T-helper 17 cell (primary cell): ENCODE measurements at places on chromosomes 1 and 21. TPM values are rescaled to one million over a fixed set of nuclear protein-coding genes. Genes with fewer than 3 reads are reported as not detected.

DNA sequence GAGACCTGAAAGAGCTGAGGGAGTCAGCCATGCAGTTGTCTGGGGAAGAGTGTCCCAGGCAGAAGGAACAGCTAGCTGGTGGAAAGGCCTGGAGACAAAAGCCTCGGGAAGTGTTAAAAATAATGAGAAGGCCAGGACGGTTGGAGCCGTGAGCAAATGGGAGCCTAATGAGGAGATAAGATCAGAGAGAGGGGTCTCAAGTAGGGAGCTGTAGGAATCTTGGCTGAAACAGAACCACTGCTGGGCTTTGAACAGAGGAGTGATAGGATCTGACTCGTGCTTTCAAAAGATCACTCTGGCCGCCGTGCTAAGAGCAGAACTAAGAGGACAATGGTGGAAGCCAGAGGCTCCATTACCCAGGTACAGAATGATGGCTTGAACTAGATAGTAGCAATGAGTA lies 1.9 kb upstream of the FOXJ3 start:
- peaks cover 33% of the 10 kb centered on the region for H3K4me1 ChIP-seq
- DNase-seq: no peak
- peaks cover 3% of the 10 kb centered on the region for H3K36me3 ChIP-seq
- H3K27ac ChIP-seq: no peak overlapping the region
- no peak overlapping the region for H3K4me3 ChIP-seq
- H3K27me3 ChIP-seq: no peaks in the 10 kb centered on the region

DNA sequence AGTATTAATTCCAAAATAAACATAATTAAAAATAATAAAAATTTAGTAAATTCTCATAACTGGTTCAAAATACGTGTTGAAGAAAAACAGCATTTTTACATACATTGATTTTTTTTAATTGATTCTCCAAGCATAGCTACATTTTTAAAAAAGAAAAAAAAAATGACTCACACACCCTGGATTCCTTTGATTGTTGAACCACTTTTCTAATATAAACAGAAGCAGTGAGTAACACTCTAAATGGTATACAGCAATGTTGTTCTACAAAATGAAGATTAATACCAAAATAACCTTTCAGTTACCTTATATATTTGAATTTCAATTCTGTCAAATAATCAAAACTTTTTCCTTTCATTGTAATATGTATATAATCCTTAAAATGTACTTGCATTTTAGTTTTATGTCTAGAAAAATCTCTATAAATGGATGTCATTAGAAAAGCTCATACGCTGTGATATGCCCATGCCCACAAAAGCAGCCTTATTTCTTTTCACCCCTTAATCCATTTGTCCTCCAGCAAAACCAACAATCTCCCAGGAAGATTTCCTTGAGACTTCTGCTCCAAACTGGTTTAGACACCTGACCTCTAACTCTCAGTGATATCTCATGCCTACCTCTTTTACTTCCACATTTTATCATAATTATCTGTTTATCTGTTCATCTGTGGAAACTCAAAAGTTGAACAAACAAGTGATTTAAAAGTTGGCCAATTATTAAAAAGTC lies 246.4 kb upstream of the NR5A2 start:
- no peaks in the 10 kb centered on the region for H3K36me3 ChIP-seq
- H3K4me1 ChIP-seq: peaks cover 2% of the 10 kb centered on the region
- DNase-seq: no peak
- peaks cover 9% of the 10 kb centered on the region for H3K27me3 ChIP-seq
- no peak overlapping the region for H3K27ac ChIP-seq

DNA sequence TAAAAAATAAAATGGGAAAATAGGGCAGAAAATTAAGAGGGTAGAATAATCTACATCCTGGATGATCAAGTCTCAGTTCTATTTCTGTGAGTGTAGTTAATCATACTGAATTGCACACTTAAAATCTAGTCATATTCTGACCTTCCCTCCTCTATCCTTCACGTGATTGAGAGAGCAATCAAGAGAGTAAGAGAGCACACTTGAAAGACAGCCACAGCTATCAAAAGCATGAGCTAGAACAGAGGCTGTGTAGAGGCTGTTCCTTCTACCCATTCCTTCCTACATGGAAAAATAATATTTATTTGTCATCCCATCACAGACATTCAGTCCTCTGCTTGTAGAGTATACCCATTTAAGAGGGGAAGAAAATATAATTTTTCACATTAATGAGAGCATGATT lies 52.4 kb downstream of the PHC2 start:
- no peak overlapping the region for H3K4me3 ChIP-seq
- peak overlapping the region; percentile 3 for H3K27ac ChIP-seq
- peaks cover 31% of the 10 kb centered on the region for H3K4me1 ChIP-seq
- DNase-seq: no peak
- H3K36me3 ChIP-seq: peaks cover 7% of the 10 kb centered on the region
- peaks cover 32% of the 10 kb centered on the region for H3K27me3 ChIP-seq

DNA sequence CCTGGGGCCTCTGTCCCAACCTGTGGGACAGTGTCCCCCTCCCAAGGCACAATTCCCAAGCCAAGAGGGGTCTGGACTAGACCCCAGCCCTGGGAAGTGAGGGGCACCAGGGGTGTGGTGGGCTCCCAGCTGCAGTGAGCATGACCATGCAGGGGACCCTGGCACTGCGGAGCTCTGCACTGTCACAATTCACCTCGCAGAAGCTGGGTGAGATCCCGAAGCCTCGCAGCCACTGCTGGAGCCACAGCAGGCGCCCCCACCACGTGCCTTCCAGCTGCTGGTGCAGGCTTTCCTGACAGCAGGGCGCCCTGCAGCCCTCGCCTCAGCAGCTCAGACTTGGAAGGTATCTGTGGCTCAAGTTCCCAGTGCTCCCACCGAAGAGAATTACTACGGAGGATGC lies 10.0 kb upstream of the SRARP start:
- H3K27ac ChIP-seq: no peak overlapping the region
- peaks cover 3% of the 10 kb centered on the region for H3K36me3 ChIP-seq

GRCh38 chr1:113930499-113931161 lies 1.5 kb downstream of the HIPK1 start:
- no peaks in the 10 kb centered on the region for H3K27me3 ChIP-seq
- peaks cover 15% of the 10 kb centered on the region for H3K36me3 ChIP-seq
- DNase-seq: peak; percentile 44

DNA sequence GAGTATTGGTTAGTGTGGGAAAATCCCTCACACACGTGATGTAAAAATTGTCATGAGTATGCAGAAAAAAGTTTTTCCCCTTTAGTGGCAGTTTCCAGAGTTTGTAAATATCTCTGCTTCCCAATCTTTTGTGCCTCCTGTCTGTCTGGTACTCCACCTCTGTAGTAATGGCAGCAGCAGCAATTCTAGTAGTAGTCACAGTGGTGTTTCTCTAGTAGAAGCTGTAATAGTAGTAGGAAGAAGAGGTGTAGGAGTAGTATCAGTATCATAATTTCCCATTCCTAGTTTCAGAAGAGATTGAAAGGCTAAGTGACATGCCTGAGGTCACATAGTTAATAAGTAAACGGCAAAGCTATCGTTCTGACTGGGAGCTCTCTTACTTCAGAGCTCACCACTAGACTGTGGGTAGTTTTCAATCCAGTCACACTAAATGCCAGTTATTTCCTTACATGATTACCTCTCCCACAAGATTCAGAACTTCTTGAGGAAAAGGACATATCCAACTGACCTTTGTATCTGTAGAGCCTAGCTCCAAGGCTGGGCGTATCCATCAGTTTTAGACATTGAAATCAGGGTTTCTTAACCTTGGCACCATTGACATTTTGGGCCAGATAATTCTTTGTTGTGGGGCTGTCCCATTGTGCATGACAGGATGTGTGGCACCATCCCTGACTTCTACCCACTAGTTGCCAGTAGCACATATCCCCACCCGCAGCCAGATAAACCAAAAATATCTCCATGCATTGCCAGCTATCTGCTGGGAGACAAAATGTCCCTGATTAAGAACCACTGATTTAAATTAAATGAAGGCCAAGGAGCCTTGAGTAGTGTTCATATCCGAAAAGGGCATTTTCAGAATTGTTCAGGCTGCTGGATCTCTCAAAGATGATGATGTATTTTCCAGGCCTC lies 135.9 kb downstream of the FGGY start:
- no peaks in the 10 kb centered on the region for H3K4me1 ChIP-seq
- no peak overlapping the region for H3K4me3 ChIP-seq
- H3K27me3 ChIP-seq: no peaks in the 10 kb centered on the region
- H3K36me3 ChIP-seq: no peaks in the 10 kb centered on the region

- H3K4me3 ChIP-seq: peak overlapping the region; percentile 3
- H3K27me3 ChIP-seq: no peaks in the 10 kb centered on the region
- peak overlapping the region; percentile 97 for H3K27ac ChIP-seq
- H3K4me1 ChIP-seq: peaks cover 50% of the 10 kb centered on the region
Observed at GRCh38 chr1:206800411-206800810, 28.1 kb upstream of the IL10 start.

DNA sequence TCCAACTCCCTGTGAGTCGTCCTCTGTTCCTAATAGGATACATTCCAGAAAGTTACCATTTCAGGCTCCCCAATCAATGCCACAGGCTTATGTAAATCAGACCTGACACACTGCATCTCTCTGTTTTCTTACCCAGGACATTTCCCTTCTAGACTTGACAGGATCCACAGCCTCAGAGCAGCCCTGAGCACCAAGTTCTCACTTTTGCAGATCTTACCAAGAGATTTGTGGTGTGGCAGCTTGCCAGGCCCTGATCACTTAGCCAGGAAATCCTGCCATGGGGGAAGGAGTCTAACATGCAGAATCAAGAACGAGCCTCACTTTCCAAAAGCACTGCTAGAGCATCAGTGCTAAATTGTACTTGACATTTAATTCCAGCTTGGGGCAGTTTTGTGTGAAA lies 202.9 kb downstream of the TBX15 start:
- DNase-seq: no peak
- no peaks in the 10 kb centered on the region for H3K4me1 ChIP-seq
- H3K4me3 ChIP-seq: no peak overlapping the region
- no peaks in the 10 kb centered on the region for H3K27me3 ChIP-seq
- H3K36me3 ChIP-seq: no peaks in the 10 kb centered on the region

GRCh38 chr1:26848941-26849774 lies 13.8 kb upstream of the SFN start:
- DNase-seq: no peak
- peaks cover 11% of the 10 kb centered on the region for H3K36me3 ChIP-seq
- no peaks in the 10 kb centered on the region for H3K27me3 ChIP-seq
- peaks cover 8% of the 10 kb centered on the region for H3K4me1 ChIP-seq

GRCh38 chr1:42173155-42173933 lies 8.8 kb upstream of the GUCA2A start:
- no peak overlapping the region for H3K4me3 ChIP-seq
- H3K4me1 ChIP-seq: peaks cover 5% of the 10 kb centered on the region
- no peak overlapping the region for H3K27ac ChIP-seq
- DNase-seq: peak; percentile 47
- H3K36me3 ChIP-seq: no peaks in the 10 kb centered on the region

- H3K27ac ChIP-seq: no peak overlapping the region
- peaks cover 3% of the 10 kb centered on the region for H3K36me3 ChIP-seq
- no peaks in the 10 kb centered on the region for H3K27me3 ChIP-seq
- no peak for DNase-seq
Observed at GRCh38 chr1:156781585-156782186, 14.4 kb downstream of the PRCC start.

DNA sequence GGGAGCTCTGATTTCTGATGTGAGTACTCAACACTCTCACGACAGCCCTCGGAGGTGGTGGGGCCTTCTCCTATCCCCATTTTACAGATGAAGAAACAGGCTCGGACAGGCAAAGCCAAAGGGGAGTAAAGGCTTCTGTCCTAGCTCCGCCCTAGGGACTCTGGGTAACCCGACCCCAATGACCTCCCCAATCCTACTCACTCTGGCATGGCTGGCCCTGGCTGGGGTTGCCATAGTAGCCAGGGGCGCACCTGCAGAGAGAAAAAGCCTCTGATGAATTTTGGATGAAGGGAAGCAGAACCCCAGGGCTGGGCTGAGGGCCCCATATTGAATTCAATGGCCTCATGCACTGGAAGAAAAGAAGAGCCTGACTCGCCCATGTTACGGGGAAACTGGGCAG lies 61.1 kb downstream of the LDLRAD2 start:
- H3K27ac ChIP-seq: no peak overlapping the region
- no peaks in the 10 kb centered on the region for H3K36me3 ChIP-seq
- no peak for DNase-seq
- H3K4me1 ChIP-seq: peaks cover 2% of the 10 kb centered on the region

DNA sequence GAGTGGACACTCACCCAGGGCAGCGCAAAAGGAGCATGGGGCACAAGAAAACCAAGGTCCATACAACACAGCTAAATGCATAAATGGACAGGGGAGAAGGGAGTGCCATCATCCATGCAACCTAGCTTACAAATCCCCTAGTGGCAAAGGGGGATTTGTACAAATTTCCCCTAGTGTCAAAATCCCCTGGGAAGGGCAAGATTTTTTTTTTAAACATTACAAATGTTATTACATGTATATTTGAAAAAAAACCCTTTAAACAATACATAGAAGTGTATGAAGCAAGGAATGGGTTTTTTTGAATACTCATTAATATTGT lies 89.6 kb upstream of the IVNS1ABP start:
- no peak overlapping the region for H3K27ac ChIP-seq
- no peak overlapping the region for H3K4me3 ChIP-seq
- peaks cover 9% of the 10 kb centered on the region for H3K27me3 ChIP-seq
- no peak for DNase-seq
- peaks cover 4% of the 10 kb centered on the region for H3K36me3 ChIP-seq

DNA sequence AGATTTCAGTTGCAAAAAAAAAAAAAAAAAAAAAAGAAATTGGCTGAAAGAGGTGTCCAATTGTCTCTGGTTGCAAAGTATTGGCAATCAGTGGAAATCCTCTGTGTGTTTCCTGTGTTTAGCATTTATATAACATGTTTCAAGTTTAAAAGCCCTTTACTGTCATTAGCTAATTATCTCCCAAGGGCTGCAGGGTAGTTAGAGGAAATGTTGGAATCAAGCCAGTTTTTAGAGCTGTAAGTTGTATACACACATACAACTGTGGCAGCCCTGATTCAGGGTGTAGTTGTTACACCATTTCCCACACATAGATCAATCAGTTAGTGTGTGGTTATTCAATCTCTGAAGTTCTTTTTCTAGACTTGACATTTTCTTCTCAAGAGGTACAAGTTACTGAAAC lies 8.9 kb upstream of the ZNF326 start:
- no peak for DNase-seq
- peaks cover 2% of the 10 kb centered on the region for H3K4me1 ChIP-seq
- peaks cover 22% of the 10 kb centered on the region for H3K27me3 ChIP-seq
- no peak overlapping the region for H3K4me3 ChIP-seq
- no peak overlapping the region for H3K27ac ChIP-seq

GRCh38 chr1:89866568-89866967 lies 45.7 kb downstream of the LRRC8D start:
- H3K4me3 ChIP-seq: no peak overlapping the region
- peaks cover 65% of the 10 kb centered on the region for H3K4me1 ChIP-seq
- no peaks in the 10 kb centered on the region for H3K27me3 ChIP-seq
- no peak for DNase-seq

- no peak for DNase-seq
- no peaks in the 10 kb centered on the region for H3K36me3 ChIP-seq
- no peaks in the 10 kb centered on the region for H3K4me1 ChIP-seq
- H3K27me3 ChIP-seq: peaks cover 5% of the 10 kb centered on the region
- H3K4me3 ChIP-seq: no peak overlapping the region
- H3K27ac ChIP-seq: no peak overlapping the region
Observed at GRCh38 chr1:208688656-208689315, 444.6 kb upstream of the PLXNA2 start.

Gene OR14K1
- total RNA-seq: not detected

Gene TGFB2
- total RNA-seq: 0.17 TPM

Gene UMODL1
- 0.23 TPM for total RNA-seq

Gene TAGLN2
- 717 TPM for total RNA-seq

Gene HES4
- total RNA-seq: 10.5 TPM

Gene TSPAN2
- total RNA-seq: 14.2 TPM

Gene AKR7A3
- total RNA-seq: 1.4 TPM

Gene AQP10
- 8.9 TPM for total RNA-seq
